Stimulated activated CD4-positive, alpha-beta T cell treated with anti-CD3 and anti-CD28 coated beads, Interleukin-15, amount 100 ng/mL, for 48 hours (primary cell): ENCODE measurements at places on chromosomes 12 and 14.

DNA sequence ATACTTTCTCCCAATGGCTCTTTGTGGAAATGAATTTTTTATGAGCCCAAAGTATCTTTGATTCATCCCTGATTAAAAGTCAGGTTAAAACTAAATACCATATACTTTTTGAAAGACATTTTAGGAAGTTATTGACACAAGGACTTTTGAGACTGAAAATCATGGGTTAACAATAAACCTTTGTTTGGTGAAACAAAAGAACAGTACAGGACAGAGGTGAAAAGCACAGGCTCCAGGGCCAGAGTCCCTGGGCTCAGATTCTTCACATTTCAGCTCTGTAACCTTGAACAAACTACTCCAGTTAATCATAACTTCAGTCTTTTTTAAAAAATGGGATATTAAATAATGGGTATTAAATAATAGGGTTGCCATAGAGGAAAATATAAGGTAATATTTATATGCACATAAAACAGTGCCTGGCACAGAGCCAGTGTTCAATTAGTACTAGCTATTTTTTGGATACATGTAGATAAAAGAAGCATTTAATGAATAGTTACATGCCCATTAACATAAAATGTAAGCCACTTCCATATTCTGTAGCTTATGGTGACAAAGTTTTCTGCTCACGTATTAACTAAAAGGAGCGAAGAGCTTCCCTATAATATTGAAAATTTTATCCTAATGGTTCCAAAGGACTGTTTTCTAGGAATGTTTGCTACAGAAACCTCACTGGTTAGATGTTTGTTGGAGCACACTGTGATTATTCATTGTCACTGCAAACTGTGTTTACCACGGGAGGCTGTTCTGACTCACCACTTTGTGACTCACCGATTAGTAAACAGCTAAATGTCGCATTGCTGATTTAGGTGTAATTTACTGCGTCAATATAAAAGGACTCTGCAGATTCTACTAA is 255.4 kb downstream of the DAD1 start:
- no peak for DNase-seq

- no peak for DNase-seq
These were observed 105.2 kb upstream of the RESF1 start for GRCh38 chr12:31853977-31854376.

DNA sequence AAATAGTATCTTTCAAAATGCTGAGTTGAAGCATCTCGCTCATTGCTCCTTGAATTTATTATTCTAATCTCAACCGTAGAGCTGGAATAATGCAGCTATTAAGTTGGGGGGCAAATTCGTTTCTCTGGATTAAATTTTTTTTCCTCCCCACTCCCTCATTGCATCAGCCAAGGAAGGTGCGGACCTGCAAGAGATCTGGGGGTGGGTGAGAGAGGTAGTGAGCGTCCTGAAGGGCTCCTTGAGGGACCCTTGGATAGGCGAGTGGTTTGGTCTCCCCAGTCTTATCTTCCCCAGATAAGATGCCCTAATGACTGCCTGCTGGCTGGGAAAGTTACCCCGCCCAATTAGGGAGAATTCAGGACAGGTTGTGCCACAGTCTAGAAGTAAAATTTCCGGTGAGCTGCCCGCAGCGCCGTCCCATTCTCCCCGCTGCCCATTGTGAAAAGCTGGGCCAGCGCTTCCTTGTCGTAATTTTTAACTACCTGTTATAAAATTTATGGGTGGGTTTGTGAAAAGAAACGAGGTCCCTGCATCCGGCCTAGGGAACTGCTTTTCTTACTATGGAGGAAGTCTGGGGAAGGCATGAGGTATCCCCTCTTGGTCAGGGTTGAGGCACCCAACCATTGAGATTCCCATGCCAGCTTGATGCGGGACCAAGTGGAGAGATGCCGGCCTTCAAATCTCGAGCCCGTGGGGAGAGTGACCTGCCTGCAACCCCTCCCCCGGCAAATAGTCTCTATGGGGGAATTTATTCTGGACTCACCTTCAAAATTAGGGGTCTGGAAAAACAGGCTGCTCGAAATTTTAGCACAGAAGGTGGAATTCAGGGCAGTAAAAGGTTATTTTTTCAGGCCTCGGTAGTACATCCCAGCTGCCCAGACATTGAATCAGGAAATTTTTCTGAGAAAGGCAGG is 6.5 kb downstream of the HOXC8 start:
- no peak for DNase-seq

- DNase-seq: no peak
These were observed 57.0 kb downstream of the NCOR2 start for GRCh38 chr12:124510301-124510970.

GRCh38 chr14:50831726-50832168 is 785 bp upstream of the NIN start:
- no peak for DNase-seq

DNA sequence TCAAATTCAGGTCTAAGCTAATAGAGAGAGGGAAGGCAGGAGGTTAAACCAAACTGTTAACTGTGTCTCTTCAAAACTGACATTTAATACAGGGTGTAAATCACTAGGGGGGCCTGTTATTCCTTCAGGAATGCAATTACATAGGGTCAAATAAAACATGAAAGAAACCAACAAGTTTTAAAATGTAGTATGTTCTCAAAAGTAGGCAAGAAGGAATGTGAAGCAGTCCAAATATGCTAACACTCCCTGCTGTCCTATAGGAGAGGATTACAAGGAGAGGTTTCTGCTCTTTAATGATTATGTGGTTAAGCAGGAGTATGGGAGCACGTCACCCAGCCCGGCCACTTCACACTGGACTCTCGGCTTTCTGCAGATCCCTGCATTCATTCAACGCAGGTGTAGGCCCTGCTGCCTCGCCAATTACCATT is 42.5 kb upstream of the BMP4 start:
- no peak for DNase-seq

DNA sequence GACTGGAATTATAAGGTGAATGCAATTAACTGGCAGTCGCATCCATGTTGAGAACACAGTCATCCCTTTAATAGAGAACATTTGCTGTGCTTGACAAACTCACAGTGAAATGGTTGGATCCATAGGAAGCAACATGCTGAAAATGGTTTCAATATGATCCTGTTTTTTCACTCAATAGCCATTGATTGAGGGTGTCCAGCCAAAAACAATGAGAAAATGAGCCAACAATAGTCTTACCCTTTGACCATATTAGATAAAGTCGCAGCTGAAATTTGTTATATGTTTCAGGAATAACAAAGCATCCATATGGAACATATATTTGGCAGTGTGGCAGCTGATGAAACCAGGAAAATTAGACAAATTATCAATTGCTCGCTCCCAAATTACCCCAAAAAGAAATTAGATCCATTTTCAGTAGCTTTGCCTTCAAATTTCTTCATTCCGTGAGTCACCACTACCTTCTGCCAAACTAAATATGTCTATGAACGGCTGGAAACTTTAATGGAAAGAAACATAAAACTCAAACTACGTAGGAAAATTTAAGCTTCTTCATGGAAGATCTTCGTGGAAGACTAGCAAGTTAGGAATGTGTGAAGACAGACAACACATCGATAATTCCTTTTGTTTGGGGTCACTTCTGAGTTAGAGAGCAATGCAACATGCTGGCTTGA is 17.4 kb downstream of the IGF1 start:
- no peak for DNase-seq
